ENCODE measurements at places on chromosomes 1 and 21. TPM values are rescaled to one million over a fixed set of nuclear protein-coding genes. Genes with fewer than 3 reads are reported as not detected.
A peak's percentile ranks its signal among the peaks of the same experiment; 100 is the strongest.

CFHR2 gene
- not detected for total RNA-seq

HSD11B1 gene
- total RNA-seq = 45.4 TPM

DENND2C gene
- 0.21 TPM for total RNA-seq

HLX gene
- 2.9 TPM for total RNA-seq

GON4L gene
- 16.2 TPM for total RNA-seq

SPRR2B gene
- not detected for total RNA-seq

ZSWIM5 gene
- not detected for total RNA-seq

DNA sequence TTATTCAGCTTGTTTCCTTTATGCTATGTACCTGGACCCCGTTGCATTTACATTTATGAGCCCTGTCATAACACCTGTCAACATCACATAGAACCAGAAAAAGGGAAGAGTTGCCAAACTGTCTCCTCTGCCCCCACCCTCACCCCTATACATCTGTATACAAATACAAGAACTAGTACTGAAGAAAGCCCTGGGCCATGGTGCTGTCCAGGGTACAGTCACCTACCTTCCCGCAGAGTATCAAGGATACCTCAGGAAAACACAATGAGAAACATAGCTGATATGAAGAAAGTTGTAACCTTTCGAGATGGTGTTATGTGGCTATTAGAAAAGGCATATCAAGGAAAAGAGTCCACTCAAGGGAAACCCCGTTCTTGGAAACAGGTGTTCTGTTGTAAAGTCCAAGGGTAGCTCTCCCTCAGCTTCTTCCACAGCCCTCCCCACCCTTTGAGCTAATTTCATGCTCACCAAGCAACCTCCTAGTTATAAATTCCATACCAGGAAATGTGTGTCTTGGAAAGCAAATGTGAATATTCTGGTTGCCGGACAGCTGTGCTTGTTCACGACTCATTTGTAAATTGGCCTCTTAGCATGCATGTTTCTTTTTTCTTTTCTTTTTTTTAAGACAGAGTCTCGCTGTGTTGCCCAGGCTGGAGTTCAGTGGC is 16.7 kb upstream of the AVPR1B start:
- no peak for DNase-seq

DNA sequence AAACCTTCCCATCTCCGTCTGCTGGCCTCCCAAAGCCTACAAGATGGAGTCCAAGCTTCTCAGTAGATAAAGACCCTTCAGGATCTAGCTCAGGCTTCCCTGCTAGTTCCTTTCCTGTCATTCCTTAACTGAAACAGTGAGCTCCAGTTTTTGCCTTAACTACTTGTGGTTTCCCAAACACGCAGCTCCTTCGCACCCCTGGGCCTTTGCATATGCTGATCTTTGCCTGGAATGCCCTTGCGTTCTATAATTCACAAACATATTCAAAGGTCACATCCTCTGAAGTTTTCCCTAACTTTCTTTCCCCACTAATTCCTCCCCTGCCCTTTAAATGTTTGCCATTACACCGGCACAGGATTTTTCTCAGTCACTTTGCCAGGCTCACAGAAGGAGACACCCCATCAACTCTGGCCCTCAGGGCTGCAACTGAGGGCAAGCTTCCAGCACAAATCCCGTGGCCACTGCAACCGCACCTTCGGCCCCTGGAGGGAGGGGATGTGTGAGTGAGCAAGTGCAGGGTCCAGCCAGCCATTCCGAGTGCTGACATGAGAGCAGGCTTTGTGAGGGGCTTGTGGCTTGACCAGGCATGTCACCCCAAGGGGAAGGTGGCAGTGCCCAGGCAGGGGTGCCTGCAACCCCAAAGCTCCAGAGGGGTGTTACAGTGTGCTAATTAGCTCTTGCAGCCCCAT is 41.3 kb downstream of the RAB3B start:
- DNase-seq = no peak

GRCh38 chr1:84825161-84825560 is 67.8 kb downstream of the LPAR3 start:
- DNase-seq = no peak

DNA sequence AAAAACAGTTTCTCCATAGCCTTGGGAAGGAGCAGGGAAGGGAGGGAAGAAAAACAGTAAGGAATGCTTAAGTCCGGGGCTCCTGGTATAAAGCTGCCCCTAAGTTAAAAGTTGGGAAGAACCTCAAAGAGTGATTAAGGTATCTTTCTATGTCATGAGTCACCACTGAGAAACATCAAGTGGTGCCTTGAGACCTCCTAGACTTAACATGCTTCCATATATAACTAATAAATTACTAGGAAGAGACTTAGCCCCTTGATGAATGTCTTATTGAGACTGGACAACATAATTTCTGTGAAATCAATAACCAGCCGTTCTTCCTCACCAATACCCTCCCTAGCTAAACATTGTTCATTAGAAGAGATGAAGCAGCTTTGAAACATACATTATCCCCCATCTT is 121.8 kb upstream of the SLC44A3 start:
- DNase-seq = peak; percentile 48

GRCh38 chr1:24898152-24898908 is 31.7 kb downstream of the RUNX3 start:
- peak; percentile 44 for DNase-seq

DNA sequence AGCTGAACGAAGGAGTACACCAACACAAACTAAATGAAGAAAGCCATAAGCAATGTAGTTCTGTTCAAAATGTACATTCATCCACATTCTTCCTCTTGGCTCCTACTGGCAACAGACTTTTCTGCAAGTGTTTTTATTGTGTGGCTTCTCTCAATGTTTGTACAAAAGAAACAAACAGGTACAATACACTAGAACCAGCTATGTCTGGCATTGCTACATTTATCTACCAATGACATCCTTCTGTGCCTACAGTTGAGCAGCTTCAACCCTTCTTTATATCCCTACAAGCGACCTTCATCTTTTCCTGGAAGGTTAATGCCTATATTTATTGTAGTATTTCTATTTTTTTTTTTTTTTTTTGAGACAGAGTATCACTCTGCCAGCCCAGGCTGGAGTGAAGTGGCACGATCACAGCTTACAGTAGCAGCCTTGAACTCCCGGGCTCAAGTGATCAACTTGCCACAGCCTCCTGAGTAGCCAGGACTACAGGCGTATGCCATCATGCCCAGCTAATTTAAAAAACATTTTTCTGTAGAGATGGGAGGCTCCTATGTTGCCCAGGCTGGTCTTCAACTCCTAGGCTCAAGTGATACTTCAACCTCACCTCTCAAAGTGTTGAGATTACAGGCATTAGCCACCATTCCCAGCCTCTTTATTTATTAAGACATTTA is 89.3 kb downstream of the ASH1L start:
- DNase-seq = no peak

DNA sequence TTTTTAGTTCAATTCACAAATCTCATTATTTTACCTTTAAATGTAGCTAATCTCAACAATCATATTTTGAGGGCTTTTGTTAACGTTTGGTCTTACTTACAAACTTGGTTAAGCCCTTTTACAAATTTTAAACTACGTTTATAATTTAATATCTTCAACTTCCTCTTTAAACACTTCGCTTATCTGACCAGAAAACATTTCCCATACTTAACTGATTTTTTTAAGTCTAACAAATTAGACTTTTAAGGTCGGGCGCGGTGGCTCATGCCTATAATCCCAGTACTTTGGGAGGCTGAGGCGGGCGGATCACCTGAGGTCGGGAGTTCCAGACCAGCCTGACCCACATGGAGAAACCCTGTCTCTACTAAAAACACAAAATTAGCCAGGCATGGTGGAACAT is 300.9 kb downstream of the LMX1A start:
- DNase-seq = no peak

- no peak for DNase-seq
These were observed at the start of gene AMPD1 for GRCh38 chr1:114695430-114696058. Gene AMPD1 (minus strand): TSS chr1:114695546. CDS start chr1:114695471, 75 bp downstream.

GRCh38 chr1:54844564-54844963 is 42.4 kb downstream of the DHCR24 start:
- DNase-seq = no peak

DNA sequence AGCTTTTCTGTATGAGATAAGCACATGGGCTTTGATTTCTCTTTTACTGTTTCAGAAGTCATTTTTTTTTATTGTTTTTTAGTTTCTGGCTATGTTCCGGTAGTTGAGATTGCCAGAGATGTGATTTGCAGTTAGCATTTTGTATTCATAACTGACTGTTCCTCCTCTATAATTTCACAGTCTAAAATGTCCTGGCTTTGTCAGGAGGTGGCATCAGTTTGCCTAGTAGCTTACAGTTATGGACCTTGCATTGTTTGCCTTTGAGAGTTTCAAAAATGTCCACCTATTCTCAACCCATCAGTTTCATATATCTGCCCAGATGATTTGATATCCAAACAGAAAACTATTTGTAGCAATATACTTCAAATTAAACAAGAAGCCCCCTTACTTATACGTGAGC is 39.5 kb upstream of the ST6GALNAC3 start:
- DNase-seq = no peak

GRCh38 chr21:16102113-16102512 is 372.3 kb downstream of the USP25 start:
- DNase-seq = no peak

DNA sequence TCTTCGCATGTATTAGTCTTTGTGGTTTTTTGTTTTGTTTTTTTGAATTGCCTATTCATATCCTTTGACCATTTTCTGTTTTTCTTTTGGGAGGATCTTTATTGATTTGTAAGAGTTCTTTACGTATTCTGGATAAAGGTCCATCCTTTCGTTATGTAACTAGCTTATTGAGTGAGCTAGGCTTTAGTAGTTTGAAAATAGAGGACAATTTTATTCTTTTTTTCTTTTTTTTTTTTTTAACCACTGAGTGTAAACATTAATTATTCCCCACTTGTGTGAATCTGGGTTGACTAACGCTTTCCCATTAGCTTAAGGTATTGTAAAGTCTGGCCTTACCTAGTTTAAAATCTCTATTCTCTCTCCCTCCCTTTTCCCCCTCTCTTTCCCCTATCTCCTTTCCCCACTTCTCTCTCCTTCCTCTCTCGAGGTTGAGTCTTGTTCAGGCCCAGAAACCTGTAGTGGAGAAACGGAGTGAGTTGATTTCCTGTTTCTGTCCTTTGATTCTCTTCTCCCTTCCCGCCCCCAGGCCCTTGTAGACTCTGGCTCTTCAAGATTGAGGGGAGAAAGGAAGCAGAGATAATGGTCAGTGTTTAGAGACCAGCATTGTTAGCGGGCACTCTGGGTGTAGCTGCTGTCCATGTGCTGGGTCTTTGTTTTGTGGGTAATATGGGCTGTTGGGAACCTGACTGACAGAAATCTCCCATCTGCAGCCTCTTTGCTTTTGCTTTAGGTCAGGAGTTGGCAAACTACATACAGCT is 1.5 kb downstream of the MORC3 start:
- DNase-seq = peak; percentile 48

- no peak for DNase-seq
These were observed 1.6 kb downstream of the EPS8L3 start for GRCh38 chr1:109762039-109762585.

- no peak for DNase-seq
These were observed 10.1 kb downstream of the TADA1 start for GRCh38 chr1:166865926-166866325.

DNA sequence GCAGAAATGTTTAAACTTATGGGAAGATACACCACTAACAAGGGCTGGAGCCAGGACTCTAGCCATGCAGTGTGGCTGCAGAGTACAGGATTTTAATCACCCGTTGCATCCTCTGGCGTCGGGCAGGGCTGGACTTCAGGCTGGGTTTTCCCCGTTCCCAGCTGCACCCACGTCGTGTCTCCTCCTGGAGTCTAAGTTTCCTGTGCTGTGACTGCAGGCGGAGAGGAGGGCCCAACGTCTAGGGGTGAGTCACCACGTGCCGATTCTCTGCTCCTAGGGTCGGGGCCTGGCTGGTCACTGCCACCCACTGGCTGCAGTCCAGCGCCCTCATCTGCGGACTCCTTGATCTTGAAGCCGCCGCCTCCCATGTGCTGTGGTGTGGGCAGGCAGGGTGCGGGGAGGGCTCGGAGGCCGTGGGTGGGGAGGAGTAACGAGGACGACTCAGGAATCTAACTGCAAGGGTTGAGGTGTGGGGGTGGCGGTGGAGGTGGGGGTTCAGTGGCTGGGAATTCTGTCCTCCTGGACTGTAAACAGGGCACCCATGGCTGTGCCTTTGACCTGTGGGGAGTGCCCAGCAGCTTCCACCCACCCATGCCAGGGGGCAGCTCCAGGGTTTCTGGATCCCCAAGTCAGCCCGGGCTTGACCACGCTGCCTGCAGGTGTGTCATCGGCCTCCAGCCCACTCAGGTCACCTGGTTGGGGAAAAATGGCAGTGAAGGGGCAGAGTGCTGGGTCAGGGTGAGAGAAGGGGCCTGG is 77.8 kb downstream of the ALPL start:
- peak; percentile 84 for DNase-seq

- DNase-seq = peak; percentile 11
These were observed 180.7 kb downstream of the KAZN start for GRCh38 chr1:14778898-14779865.

GRCh38 chr1:152962876-152963415 is 7.5 kb upstream of the SPRR4 start:
- no peak for DNase-seq

Data from HT1080 (cell line).